GM23248 (cell line): ENCODE measurements at places on chromosomes 12 and 14. TPM values are rescaled to one million over a fixed set of nuclear protein-coding genes. Genes with fewer than 3 reads are reported as not detected.

Gene DPF3
- total RNA-seq, result 7.9 and 13.4 TPM in 2 replicates

Gene TSPAN9
- total RNA-seq, result 13.3 and 14.4 TPM in 2 replicates

DNA sequence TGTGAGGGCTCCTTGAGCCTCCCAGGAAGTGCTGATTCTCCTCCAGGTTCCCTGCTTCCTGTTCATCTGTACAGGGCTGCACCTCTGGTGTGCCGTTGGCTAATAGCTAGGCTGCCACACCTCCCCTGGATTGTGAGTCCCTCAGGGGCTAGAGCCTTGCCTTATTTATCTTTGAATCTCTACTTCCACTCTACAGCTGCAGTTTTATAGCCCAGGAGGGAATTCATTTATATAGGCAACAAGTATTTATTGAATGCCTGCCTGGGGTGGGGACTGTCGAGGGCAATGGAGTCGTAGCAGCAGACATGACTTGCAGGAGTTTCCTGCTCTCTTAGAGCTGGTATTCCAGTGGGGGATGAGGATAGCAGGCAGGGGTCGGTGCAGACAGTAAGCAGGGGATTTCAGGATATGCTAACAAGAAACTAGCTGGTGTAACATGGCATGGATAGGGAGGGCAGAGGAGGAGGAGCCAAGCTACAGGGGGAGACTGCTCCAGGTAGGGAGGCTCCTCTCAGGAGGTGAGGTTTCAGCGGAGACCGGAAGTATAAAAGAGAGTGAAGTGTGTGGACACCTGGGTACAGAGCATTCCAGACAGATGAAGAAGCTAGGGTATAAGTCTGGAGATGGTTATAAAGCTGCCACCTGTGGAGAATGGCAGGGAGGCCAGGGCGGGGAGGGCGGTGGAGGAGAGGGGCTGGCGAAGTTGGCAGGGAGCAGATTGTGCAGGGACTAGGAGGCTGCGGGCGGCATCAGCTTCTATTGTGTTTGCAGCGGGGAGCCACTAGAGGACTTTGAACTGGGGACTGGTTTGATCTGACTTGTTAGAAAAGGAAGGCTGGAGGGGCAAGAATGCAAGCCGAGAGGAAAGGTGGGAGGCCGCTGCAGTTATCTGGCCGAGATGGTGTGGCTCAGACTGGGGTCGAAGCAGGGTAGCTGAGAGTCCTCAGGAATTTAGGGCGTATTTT lies 17.2 kb downstream of the USP30 start:
- no peak for DNase-seq

DNA sequence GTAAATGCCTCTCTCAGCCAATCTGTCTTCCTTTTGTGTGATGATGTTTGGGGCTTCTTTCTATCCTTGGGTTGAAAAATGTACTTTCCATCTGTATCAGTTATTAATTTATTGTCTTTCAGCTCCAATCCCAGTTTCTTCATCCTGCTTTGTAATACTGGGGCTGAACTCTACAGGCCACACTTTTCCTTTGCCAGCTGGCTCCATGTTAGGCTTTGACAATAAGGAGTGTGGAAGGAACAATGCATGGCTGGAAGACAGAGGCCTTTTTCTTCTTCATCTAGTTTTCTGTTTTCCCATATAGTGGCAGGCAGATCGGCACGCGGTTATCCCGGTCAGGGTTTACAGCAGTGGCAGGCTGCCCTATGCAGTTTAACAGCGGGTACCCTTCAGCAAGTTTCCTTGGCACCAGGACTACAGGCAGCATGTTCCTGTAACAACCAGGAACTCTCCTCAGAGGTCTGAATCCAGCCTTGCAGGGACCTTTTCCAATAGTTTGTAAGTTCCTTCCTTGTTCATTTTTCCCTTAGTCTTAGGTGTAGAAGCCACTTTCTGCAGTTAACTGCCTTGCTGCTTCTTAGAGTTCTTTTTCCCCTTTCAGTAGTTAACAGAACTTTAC lies 38.5 kb upstream of the CRACR2A start:
- DNase-seq, result no peak
